NCI-H146 (cell line): ENCODE measurements at places on chromosomes 12 and 14.

- no peak for DNase-seq
Measured at GRCh38 chr14:105073720-105074600, 8.7 kb upstream of the GPR132 start.

DNA sequence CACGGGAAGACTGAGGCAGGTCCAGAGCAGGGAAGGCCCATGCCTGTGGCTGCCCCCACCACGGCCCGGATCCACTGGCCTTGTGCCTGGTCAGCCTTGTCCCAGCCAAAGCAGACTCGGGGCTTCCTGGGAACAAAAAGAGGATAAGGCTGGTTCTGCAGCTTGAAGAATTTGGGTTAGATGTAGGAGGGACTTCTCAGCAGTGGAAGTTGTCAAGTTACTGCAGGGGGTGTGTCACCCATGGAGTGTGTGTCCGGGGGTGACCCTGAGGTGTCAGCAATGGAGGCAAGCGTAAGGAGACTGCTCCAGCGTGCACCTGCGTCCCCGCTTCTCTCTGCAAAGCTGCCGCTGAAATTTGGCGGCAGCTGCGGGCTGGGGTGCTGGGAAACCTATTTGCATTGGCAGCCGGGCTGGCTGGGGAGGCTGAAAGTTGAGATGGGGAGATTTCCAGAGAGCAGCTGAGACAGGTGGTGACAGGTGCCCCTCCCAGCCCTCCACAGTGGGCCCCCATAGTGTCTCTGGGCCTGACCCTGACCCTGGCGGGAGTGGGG, 12.5 kb upstream of the TNFAIP2 start:
- no peak for DNase-seq

GRCh38 chr12:91563011-91563765, 380.6 kb upstream of the DCN start:
- no peak for DNase-seq

DNA sequence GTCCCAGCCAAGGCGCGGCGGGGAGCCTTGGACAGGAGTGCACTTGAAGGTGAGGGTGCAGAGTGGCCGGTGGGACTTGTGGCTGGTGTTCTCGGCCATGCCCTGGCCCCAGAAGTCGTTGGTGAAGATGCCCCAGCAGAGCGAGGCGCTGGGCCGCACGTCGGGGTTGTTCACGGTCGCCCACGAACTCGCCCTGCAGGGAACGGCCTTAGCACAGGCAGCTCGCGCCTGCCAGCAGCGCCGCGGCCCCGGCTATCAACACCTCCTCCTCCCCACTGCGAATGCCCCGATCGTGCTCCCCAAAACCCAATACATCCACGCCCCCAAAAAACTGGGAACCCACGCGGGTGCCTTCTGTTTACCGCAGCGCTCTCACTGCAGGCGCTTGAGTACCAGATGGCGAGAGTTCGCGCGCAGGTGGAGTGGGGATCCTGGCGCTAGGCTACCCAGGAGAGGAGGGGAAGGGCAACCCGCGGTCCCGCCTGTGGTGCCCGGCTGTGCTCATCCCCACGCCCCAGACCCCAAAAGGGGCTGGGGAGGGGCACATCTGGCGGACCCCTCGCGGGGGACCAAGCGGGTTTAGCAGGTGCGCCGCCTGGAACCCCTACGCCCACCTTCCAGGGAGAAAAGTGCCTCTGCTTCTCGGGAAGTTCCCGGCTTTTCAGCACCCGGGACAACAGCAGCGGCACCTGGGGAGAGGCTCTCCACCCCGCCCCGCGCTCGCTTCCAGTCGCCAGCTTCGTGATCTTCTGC, 386.3 kb upstream of the TMTC1 start:
- no peak for DNase-seq

DNA sequence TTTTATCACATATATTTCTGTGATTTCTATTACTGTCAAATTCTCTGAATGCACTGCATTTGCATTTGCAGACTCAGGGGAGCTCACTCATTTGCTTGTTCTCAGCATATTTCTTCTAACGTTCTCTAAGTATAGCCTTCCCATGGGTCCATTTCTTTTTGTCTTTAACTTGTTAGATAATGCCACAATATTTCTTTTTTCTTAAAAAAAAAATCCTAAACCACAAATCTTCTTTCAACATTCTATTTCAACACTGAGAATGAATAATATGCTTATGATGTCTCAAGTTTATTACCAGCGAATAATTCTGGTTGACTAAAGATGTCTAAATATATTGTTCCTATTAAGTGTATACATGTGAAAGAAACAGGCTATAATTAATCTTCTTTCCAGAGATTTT, 200.2 kb downstream of the ANO6 start:
- no peak for DNase-seq

- DNase-seq = no peak
Measured at GRCh38 chr12:59689776-59690175, 93.9 kb downstream of the SLC16A7 start.

DNA sequence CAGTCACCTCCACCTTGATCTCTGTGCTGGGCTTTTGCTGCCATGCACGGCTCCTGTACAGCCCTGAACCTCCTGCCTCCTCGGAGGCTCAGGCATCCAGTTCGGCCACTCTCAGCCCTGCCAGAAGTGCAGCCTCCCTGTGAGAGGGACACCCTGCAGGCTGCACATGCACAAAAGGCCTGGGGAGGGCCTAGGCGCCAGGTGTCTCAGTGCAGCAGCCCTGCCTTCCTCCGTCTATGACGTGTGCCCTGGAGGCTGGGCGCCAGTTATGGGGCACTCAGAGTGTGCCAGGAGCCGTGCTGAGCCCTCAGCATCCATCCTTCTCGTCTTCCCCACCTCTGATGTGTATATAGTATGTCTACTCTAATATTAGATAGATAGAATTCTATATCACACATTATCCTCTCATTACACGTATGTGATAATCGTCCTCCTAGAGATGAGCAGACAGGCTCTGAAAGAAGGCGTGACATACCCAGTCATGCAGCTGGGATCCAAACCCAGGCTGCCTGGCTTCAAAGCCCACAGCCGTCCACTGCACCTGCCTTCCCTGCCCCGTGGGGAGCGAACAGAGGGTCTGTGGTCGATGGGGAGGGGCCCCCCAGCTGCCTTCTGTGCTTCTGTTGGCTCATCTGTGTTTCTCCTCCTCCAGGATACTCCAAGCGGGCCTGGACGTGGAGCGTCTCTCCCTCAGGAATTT, 101.1 kb downstream of the B4GALNT3 start:
- DNase-seq = no peak

DNA sequence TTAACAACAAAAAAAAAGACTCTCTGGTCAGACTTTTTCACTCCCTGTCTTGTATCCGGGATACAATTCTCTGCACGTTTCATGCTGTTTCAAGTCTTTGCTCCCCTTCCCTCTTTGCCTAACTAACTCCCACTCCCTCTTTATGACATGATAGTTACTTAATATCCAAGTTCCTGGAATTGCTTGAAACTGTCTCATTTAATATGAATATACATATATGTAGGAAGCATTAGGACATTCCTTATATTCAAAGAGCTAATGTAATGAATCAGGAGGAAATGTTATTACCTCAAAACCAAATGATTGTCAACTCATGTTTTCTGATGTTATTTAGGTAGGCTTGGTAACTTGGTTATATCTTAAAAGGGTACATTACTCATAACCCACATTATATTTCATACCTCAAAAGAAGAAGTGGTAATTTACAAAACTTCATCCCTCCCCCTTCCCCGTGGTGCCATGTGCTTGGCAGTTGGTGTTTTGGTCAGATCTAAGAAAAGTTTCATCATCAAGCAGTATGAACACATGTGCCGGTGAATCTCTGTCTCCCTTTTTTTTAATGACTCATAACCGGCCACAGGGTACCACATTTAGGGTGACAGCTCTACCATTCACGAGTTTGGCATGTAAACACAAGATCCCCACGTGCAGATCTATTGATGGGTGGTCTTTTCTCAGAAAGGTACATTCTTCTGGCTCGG, 56.5 kb downstream of the HCAR2 start:
- DNase-seq = no peak

- no peak for DNase-seq
Measured at GRCh38 chr14:98599082-98599481, 672.9 kb downstream of the BCL11B start.

DNA sequence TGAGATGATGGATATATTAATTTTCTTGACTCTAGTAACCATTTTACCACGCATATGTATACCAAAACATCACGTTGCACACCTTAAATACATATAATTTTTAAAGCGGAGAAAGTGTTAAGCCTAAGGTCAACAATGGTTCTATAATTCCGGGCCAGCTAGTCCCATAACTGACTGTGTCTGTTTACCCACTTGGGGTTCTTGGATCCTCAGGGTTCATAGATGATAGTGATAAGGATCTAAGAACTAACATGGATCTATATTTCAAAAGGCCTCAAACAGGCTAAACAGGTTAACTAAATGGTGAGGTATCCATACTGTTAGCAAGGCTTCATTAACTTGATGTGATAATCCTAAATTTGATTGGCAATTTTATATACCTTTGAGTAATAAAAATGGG, 9.8 kb downstream of the SLC38A1 start:
- DNase-seq = no peak

DNA sequence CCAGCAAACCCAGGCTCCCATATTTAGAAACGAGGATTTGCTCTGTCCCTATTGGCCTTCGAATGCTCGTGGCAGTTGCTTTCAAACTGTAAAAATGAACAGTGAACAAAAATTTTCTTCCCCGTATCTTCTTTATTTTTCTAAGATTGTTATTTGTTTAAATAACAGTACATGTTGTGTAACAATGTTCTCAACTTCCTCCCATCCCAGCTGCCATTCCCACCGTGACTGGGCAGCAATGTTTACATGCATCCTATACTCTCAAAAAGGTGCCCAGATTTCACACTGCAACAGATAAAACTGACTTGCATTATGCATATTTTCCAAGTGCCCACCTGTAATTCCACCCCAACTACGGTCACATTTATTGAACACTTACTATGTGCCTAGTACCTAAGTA, 12.8 kb downstream of the VCPKMT start:
- no peak for DNase-seq

DNA sequence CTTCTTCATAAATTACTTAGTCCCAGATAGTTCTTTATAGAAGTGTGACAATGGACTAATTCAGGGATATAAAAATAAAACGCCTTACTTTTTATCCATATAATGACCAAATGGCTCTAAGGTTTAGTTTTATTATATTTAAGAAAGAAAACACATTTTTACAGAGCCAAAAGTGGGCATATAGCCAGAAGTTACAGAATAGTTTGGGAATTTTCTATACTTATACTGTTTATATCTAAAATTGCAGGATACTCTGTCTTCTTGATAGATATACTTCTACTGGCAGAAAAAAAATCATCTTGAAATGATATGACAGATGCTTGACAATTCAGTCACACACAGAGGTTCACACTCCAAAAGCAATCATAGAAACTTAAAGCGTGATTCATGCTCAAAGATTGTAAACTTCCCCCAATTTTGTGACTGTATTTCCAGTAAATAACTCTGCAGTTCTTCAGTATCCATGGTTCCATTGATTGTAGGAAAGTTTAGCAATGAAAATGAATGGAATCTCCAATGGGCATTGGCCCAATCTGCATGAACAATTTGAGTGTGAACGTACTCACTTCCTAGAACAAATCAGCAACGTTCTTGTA, 307.8 kb downstream of the NOVA1 start:
- no peak for DNase-seq

DNA sequence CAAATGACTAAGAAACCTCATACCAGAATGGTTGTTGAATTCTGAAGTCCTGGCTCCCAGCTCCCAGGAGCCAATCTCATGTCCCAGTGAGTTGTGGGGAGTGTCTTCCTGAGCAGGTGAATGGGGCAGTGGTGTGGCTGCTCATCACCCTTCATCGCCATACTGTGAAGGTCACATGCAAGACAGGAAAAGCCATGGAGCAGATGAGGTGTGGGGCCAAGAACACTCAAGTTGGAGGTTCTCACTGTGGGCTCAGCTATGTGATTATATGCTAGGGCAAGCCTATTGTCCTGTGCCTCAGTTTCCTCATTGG, 16.6 kb upstream of the TSPAN11 start:
- no peak for DNase-seq
